HAP-1 (cell line): ENCODE measurements at places on chromosomes 4 and X.

GRCh38 chr4:38560768-38561558, 103.0 kb upstream of the KLF3 start:
- DNase-seq: no peak

- no peak for DNase-seq
Observed at GRCh38 chr4:74714611-74715130, 79.7 kb downstream of the BTC start.

DNA sequence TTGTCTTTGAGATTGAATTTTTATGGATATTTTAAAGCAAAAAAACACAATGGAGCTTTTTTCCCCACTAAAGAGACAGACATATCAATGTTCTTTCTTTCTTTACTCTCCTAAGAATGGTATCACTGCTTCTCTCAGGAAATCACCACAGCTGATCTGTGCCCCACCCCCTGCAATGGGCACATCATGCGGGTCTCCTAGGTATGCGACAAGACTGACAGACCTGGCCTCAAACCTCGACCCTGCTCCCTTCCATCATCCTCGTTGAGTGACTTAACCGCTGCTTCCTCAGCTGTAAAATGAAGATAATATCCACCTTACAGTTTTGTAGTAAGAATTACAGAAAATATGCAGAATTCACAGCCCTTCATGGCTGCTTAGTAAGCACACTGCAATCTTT, 58.3 kb downstream of the LEF1 start:
- no peak for DNase-seq

GRCh38 chr4:144169211-144169610, 28.7 kb upstream of the GYPA start:
- no peak for DNase-seq

GRCh38 chrX:130106071-130106470, 4.2 kb downstream of the ELF4 start:
- no peak for DNase-seq

DNA sequence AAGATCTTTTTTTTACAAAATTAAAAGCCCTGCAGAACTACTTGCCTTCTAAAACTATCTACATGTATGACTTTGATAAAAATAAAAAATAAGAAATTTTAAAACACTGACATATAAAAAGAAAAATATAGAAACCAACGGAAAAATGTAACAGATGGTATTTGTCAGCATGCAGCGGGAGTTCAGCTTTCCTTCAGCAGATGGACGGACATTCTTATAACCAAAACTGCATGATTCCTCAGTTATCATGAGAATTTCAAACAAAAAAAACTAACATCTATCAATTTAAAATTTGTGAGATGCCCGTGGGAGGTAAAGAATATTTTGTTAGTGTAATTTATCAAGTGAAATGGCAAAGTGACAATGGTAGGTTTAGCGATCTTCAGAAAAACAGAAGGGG, 23.2 kb downstream of the RWDD4 start:
- DNase-seq: no peak
